CD4-positive, alpha-beta T cell treated with Interleukin-2 at 100 ng/mL for 4 hours (primary cell): ENCODE measurements at places on chromosomes 5 and 9.

- no peak for DNase-seq
Measured at GRCh38 chr9:3696368-3696767, 170.6 kb upstream of the RFX3 start.

DNA sequence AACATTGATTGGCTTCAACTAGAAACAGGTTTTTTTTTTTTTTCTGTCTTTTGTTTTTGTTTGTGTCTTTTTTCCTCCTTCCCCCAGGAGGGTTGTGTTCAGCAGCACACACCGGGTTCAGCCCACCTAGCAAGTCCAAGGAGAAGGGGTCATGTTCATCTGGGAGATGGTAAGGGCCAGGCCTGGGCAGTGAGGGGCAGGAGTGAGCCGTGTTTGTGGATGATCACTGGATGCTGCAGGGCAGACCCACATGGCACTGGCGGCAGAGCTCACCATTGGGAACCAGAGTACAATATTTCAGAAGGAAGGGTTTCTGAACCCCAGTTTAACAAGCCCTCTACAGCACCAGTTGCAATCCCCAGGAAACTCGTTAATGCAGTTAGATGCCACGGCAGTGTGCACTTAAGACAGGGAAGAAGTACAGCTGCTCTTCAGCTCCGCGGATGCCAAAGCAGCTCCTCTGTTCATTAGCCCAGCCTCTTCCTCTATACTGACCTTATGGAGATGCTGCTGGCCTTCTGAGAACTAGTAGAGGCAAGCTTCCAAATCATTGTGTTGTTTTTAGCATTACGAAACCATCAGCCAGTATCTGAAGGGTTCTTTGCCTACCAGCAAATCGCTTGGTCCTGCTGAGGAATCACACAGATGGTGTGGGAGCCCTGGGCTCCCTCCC is 508.2 kb upstream of the WWC1 start:
- no peak for DNase-seq

- DNase-seq, result peak; percentile 38
Measured at GRCh38 chr9:126516936-126517832, 96.5 kb upstream of the LMX1B start.

- DNase-seq, result no peak
Measured at GRCh38 chr9:8815931-8816330, 1016.4 kb upstream of the DMAC1 start.

DNA sequence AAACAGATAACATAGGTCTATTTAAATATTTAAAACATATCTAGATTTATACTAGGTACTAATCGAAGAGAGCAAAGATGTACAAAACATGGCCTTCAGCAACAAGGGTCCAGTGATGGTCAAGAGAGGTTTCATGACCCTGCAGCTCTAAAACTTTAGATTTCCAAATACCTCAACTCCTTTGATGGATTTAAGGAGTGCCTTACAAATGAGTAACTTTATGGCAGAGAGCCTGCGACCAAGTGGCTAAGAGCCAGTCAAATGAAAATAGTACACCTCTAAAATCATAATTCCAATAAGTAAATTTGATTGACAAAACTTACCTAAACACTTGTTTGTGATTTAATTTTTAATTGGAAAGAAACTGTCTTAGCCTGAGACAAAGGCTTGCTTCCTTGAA is 4.7 kb upstream of the SH3RF2 start:
- no peak for DNase-seq

GRCh38 chr9:114030364-114030763 is 47.7 kb downstream of the AMBP start:
- no peak for DNase-seq

GRCh38 chr9:37984672-37985611 is 81.0 kb upstream of the SLC25A51 start:
- DNase-seq, result no peak

DNA sequence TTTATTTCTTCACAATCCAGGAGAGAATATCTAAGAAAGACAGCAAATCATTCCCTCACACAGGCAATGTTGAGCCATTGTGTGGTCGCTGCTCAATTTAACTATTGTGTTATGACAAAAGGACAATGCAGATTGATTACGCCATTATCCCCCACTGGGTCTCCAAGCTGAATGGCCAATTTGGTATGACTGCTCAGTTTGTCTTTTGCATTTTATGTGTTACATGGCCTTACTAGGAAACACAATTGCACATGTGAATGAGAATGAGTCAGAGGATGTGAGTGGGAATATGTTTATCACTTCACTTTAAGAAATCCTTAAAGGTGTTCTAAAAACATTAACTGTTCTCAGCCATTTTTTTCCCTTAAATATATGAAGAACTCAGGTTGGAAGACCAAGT is 108.3 kb downstream of the FAM174A start:
- no peak for DNase-seq

- no peak for DNase-seq
Measured at GRCh38 chr5:40478766-40479165, 200.9 kb upstream of the PTGER4 start.

DNA sequence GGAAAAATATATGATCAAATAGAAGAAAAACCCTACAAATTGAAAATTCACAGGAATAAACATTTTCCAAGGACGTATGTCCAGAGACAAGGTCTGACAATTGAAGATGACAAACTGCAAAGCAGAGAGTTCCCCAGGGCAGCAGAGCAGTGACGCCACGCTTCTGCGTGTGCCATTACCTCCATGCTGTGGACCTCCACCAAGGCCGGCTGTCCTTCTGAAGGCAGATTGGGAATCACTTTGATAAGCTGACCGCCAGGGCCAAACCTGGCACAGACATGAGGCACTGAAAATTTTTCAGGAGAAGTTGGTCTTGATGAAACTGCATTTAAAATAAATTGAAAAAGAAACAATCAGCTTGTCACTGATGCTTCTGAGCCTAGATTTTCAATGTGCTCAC is 18.6 kb downstream of the SEC16A start:
- DNase-seq, result no peak
